ENCODE measurements at places on chromosomes 5 and 9. TPM values are rescaled to one million over a fixed set of nuclear protein-coding genes. Genes with fewer than 3 reads are reported as not detected.

- no peak for DNase-seq
These were observed 395.7 kb upstream of the SEMA6A start for GRCh38 chr5:116970318-116970717.

GRCh38 chr5:180175015-180175431 lies 34.0 kb downstream of the RASGEF1C start:
- DNase-seq = no peak

- DNase-seq = no peak
These were observed 149.7 kb downstream of the NMUR2 start for GRCh38 chr5:152255411-152255810.

DNA sequence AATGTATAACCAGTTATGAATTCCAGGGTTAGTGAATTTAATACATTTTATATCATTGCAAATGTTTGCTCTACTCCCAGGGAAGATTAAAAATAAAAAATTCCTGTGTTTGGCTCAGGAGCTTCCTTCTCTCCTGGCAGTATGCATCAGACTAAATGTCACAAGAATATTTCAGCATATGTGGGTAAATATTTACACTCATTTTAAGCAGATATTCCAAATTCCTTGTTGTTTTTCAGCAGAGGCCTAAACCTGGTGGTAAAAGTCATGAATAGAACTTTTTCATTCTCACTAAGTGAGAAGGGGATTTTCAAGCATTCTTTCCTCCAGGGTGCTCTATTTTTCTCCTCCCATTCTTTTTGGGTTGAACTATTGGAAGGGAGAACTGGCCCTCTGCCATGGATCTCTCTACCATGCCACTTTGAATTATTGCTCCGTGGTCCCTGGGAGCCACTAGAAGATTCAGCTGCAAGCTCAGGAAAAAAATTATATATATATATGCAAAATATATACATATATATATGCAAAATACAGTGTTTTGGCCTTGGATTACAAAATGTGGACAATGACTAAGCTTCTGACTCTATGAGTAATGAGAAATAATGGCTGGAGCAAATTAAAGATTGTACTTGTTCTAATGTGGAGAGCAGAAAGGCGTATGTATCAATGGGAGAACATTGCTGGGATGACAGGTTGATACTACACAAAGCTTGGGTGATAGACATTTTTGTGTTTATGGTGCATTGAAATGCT lies 180.6 kb upstream of the PAPPA start:
- DNase-seq = no peak

- peak; percentile 17 for DNase-seq
These were observed 2.4 kb downstream of the EHMT1 start for GRCh38 chr9:137621131-137621757.

- DNase-seq = no peak
These were observed 75.8 kb downstream of the ARHGAP26 start for GRCh38 chr5:142845954-142846398.

GRCh38 chr5:10775646-10776045 lies 14.6 kb upstream of the DAP start:
- no peak for DNase-seq

DNA sequence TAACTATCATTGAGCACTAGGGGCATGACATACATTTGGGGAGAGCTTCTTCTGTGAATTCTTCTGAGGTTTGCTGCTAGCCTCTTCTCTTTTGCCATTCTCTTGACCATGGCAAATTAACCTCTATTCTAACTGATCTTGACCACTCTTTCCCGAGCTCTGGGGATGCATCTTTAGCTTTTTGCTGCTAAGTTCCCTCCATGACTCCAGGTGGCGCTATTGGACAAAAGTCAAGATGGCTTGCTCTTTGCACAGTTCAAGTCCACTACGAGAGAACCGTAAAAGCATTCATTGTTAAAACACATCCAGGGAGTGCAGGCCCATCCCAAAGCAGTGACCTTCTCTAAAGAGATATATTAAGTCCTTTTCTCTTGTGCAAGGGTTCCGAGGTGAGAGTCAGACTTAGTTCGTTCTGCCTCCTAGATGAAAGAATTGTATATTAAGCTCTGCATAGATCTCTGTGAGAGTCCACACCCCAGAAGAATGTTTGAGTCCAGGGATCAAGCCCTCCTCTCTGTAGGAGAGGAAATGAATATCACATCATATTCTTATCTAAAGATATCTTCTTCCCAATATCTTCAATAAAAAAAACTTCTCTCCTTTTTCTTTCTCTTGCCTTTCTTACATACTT lies 1152.9 kb upstream of the CDH6 start:
- peak; percentile 3 for DNase-seq

DNA sequence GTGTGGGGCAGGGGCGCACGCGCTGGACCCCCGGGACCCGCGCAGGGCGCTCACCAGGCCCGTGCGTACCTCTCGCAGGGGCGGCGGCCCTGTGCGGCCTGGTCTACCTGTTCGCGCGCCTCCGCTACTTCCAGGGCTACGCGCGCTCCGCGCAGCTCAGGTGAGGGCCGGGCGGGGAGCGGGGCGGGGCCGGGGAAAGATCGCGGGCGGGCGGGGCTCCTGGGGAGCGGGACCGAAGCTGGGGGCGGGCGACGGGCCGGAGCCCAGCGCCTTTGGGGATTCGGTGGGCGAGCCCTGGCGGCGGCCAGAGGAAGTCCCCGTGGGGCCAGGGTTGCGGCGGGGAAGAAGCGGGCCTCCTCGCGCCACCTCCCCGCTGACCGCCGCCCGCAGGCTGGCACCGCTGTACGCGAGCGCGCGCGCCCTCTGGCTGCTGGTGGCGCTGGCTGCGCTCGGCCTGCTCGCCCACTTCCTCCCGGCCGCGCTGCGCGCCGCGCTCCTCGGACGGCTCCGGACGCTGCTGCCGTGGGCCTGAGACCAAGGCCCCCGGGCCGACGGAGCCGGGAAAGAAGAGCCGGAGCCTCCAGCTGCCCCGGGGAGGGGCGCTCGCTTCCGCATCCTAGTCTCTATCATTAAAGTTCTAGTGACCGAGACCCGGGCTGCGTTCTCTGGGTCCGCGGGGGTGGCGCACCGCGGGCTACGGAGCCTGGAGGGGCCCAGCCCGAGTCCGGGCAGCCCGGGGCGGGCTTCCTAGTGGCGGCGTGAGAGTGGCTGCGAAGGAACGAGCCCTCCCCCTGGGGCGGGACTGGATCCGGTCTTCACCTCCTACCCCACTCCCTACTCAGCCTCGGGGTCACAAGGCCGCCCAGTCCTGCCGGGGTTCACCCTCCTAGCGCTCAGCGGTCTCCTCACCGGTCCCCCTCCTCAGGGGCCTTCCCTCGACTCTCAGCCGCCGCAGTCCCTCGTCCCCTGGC lies 2.4 kb downstream of the LTC4S start:
- peak; percentile 84 for DNase-seq

GRCh38 chr9:69012696-69013381 lies 1.1 kb downstream of the PRKACG start:
- DNase-seq = no peak

DNA sequence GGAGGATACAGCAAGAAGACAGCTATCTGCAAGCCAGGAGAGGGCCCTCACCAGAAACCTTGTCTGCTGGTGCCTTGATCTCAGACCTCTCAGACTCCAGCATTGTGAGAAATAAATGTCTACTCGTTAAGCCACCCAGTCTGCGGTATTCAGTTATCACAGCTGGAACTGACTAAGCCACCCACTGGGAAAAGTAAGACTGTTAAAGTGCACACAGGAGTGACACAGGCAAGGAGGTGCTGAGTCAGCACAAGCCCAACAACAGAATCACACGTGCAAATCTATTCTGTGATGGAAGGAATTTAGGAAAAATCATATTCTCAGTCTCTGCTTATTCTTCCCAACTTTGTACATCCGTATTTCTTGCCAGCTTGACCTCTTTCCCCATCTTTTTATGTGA lies 200.0 kb downstream of the NR2F1-AS1 start:
- DNase-seq = peak; percentile 43

GRCh38 chr9:98971915-98972223 lies 28.2 kb downstream of the COL15A1 start:
- DNase-seq = no peak

DNA sequence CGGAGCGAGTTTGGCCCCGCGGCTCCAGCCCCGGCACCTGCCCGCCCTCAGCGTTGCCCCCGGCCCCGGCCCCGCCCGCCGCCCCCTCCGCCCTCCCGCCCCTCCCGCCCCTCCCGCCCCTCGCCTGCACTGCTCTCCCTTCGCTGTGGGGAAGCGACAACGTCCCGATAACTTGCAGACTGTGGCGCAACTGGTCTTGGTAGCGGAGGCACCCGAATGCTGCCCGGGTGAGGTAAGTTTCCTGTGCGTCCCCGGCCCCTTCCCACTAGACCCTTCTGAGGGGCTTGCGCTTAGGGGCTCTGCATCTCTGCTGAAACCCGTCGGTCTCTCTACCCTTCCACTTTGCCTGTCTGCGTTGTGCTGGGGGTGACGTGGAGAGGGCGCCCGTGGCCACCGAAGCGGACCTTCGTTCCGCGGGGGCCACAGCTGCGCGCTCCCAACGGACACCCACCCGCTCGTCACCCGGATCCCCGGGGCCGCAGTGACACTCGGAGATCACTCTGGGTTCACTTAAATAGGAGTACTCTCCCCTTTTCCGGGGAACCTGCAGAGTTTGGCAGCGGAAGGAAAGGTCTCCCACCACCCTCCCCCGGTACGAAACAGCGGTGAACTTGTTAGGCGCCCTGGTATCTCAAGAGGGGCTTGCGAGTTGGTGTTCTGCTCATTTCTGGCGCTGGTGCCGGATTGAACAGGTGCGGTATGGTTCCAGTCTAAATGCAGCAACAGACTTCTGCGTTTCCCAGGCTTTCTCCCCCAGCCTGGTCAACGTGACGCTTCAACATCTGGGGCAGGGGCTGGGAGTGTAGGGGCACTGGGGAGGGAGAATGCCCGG lies 707 bp downstream of the PIP5K1B start:
- DNase-seq = no peak

DNA sequence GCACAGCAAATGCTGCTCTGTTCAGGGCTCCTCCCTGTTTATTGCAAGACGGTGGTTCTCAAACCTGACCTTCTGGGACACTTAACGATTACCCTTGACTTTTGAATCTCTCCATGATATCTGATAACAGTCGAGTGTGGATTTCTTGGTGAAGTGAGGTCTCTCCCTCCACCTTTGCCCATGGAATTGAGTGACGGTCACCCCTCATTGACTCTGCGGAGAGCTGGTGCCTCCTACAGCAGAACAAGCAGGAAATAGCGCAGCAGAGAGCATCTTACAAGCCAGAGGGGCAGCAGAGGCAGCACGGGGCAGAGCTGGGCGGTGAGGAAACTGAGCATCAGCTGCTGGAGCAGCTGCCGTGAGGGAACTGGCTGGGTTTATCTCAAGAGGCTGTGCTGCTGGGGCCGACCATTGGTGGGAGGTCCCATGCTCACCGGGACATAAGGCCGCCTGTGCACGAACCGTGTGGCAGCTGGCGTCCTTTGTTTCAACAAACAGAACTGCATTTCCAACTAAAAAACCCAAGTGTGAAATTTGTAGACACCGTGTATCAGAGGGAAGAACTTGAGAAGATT lies 189.8 kb downstream of the MTRR start:
- no peak for DNase-seq

DNA sequence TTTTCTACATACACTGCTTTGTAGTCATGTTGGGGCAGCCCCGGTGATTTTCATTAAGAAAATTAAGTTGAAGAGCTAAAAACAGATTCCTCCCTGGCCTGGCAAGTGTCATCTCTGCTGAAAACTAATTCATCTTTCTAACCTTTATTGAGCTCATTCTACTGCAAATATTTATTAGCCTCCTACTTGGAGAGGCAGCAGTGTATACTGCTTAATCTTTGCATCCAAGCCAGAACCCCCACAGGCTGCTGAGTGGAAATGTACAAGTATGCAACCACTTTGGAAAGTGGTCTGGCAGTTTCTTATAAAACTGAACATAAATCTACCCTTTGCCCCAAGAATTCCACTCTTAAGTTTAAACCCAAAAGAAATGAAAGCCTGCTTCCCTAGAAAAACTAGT lies 223.4 kb downstream of the DRD1 start:
- no peak for DNase-seq

GRCh38 chr5:5179079-5179478 lies 38.9 kb downstream of the ADAMTS16 start:
- no peak for DNase-seq

DNA sequence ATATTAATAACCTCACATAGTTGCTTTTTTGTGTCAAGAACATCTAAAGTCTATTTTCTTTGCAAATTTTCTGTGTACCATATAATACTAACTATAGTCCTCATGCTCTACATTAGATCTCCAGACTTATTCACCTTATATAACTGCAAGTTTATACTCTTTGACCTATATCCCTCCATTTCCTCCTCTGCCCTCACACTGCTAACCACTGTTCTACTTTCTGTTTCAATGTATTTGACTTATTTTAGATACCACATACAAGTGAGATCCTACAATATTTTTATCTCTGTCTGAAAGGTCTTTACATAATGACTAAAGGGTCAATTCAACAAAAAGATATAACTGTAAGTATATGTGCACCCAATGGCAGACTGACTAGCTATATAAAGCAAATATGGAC lies 789.7 kb upstream of the ZNF608 start:
- DNase-seq = no peak

- no peak for DNase-seq
These were observed 71.9 kb downstream of the UBAP1 start for GRCh38 chr9:34250721-34251120.

DNA sequence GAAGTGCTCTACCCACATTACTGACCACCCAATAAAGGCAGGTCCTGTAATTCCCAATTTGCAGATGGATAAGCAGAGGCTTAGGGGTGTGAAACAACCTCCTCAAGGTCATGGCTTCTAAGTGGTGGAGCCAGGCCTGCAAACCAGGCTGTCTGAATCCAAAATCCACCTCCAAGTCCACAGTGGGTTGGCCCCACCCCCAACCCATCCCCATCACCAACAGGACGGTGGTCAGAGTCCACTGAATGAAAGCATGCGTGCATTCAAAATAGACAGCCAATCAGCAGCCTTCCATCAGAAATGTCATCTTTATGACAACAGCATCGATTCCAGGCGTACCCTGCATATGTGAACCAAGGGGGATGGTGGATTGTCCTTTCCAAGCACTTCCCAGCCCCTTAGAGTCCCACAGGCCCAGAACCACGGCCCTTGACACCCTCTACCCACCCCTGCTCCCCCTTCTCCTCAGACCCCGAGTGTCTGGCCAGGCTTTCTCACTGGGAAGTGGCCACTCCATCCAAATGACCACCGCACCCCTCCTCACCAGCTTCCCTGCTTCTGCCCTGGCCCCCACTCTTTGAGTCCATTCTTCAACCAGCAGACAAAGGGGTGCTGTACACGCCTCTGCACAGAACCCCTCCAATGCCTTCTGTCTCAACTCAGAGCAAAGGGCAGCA lies 133.1 kb downstream of the KCNIP1 start:
- no peak for DNase-seq

GRCh38 chr9:86836797-86837196 lies 110.5 kb downstream of the GAS1 start:
- DNase-seq = no peak

GRCh38 chr5:1431896-1432295 lies 13.3 kb downstream of the SLC6A3 start:
- no peak for DNase-seq

DAB2 gene
- 332 TPM for total RNA-seq

ABLIM3 gene
- total RNA-seq = 32.8 TPM

DCTN4 gene
- 48.3 TPM for total RNA-seq

CENPH gene
- total RNA-seq = 11.9 TPM

CCNI2 gene
- under 0.01 TPM for total RNA-seq

SPATA31E1 gene
- total RNA-seq = not detected

FOXD4 gene
- 0.43 TPM for total RNA-seq

TMEM215 gene
- not detected for total RNA-seq

NDFIP1 gene
- 124 TPM for total RNA-seq

TRIM14 gene
- total RNA-seq = 13.4 TPM

UBE2QL1 gene
- not detected for total RNA-seq

CD274 gene
- 10.3 TPM for total RNA-seq

NSG2 gene
- under 0.01 TPM for total RNA-seq

RFK gene
- 20.9 TPM for total RNA-seq

PCDHB5 gene
- total RNA-seq = 0.32 TPM

SCGB3A2 gene
- not detected for total RNA-seq

ARID3C gene
- not detected for total RNA-seq

Measured in fibroblast of villous mesenchyme (primary cell).